MCF 10A (cell line): ENCODE measurements at places on chromosomes 6 and 20. TPM values are rescaled to one million over a fixed set of nuclear protein-coding genes. Genes with fewer than 3 reads are reported as not detected.

DEFB129 gene
- total RNA-seq, result not detected in 2 replicates

BCAS1 gene
- not detected in 2 replicates for total RNA-seq

GINS1 gene
- total RNA-seq, result 5.2 and 6.0 TPM in 2 replicates

- peaks cover 4% of the 10 kb centered on the region for H3K4me1 ChIP-seq
- H3K27me3 ChIP-seq, result no peaks in the 10 kb centered on the region
- no peak overlapping the region for H3K4me3 ChIP-seq
- peak; percentile 40 for DNase-seq
- H3K36me3 ChIP-seq, result no peaks in the 10 kb centered on the region
- H3K27ac ChIP-seq, result no peak overlapping the region
Measured at GRCh38 chr6:8905757-8906156, 470.4 kb upstream of the SLC35B3 start.

- peak; percentile 84 for DNase-seq
- H3K36me3 ChIP-seq, result no peaks in the 10 kb centered on the region
- no peaks in the 10 kb centered on the region for H3K27me3 ChIP-seq
- peak overlapping the region; percentile 35 for H3K4me3 ChIP-seq
- peak overlapping the region; percentile 87 for H3K27ac ChIP-seq
- peaks cover 31% of the 10 kb centered on the region for H3K4me1 ChIP-seq
Measured at GRCh38 chr6:129749749-129750120, 39.8 kb upstream of the ARHGAP18 start.

GRCh38 chr6:91719414-91719813 lies 1132.5 kb upstream of the MAP3K7 start:
- H3K4me3 ChIP-seq, result no peak overlapping the region
- H3K4me1 ChIP-seq, result peaks cover 7% of the 10 kb centered on the region
- no peak for DNase-seq
- H3K27ac ChIP-seq, result no peak overlapping the region

GRCh38 chr6:4466769-4467480 lies 309.3 kb upstream of the CDYL start:
- no peaks in the 10 kb centered on the region for H3K4me1 ChIP-seq
- DNase-seq, result peak; percentile 18
- no peak overlapping the region for H3K27ac ChIP-seq
- H3K27me3 ChIP-seq, result no peaks in the 10 kb centered on the region
- no peak overlapping the region for H3K4me3 ChIP-seq
- peaks cover under 1% of the 10 kb centered on the region for H3K36me3 ChIP-seq

DNA sequence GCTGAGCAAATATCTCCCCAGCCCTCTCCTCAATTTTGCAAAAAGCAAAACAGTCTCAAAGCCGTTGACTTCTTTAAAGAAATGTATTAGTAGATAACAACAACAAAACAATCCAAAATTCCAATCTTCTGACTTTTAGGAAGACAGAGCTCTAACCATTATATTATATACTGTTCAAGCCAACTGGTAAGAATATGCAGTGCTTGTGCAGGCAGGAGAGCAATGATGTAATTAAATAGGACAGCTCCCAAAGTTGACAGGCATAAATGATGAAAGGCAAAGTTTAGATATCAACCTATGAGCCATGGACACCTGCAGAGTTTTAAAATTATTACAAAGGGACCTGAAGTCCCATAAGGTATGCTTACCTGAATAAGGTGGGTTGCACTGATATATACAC lies 16.6 kb upstream of the CEP85L start:
- peaks cover 7% of the 10 kb centered on the region for H3K4me1 ChIP-seq
- no peaks in the 10 kb centered on the region for H3K36me3 ChIP-seq
- no peak overlapping the region for H3K4me3 ChIP-seq
- H3K27ac ChIP-seq, result no peak overlapping the region

GRCh38 chr20:48777005-48777404 lies 50.8 kb downstream of the PREX1 start:
- H3K4me3 ChIP-seq, result no peak overlapping the region
- peaks cover 5% of the 10 kb centered on the region for H3K36me3 ChIP-seq
- no peaks in the 10 kb centered on the region for H3K4me1 ChIP-seq
- peaks cover 42% of the 10 kb centered on the region for H3K27me3 ChIP-seq
